PC-3 (cell line): ENCODE measurements at places on chromosomes 2 and 18.

DNA sequence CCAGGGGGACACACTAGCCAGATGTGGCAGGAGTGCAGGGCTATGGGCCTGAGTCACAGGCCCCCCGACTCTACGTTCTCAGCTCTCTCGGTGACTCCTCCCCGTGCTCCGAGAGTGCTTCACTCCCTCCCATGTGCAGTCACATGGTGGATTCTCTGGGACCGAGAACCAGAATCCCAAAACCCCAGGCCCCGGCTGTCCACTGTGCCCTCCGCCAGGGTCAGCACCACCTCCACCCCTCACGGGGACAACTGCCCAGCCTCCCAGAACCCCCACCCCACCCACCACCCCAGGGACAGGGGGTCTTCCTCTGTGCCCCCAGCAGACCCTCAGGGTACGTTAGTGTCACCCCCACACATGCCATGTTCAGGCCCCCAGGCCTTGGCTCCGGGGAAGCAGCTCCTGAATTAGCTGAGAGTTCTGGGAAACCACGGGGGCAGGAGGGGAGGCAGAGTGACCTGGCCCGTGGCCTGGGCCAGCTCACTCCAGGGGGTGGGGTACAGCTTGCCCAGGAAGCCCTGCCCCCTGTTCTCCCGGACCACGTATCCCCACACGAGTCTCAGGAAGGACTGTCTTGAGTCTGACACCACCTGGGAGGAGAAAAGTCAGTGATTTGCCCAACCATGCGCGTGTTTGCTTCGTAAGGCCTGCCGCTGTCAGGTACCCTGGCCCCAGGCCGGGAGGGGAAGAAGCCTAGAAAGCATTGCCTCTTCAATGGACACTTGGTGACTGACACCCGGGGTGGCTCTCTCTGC, 4.4 kb downstream of the RAMP1 start:
- DNase-seq, result no peak

- peak; percentile 66 for DNase-seq
Observed at GRCh38 chr2:160472839-160473251, 20.8 kb downstream of the RBMS1 start.

DNA sequence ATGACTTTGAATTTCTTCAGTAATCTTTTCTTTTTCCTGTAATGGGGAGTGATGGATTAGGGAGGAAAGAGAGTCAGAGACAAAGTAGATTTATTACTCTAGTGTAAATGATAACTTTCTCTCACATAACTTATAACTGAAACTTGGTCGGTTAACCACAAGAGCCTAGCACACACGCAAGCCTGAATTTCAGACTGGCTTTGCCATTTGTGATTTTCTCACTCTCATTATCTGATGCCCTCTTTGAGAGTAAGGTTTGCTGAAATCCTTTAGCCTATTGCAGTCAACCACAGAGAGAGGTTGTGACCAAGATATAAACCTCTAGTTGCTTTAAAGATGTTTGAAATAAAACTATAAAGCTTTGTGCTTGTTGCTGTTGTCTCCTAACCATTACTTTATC, 117.9 kb upstream of the NETO1 start:
- peak; percentile 44 for DNase-seq

GRCh38 chr2:38549851-38550250, 52.9 kb downstream of the HNRNPLL start:
- no peak for DNase-seq

DNA sequence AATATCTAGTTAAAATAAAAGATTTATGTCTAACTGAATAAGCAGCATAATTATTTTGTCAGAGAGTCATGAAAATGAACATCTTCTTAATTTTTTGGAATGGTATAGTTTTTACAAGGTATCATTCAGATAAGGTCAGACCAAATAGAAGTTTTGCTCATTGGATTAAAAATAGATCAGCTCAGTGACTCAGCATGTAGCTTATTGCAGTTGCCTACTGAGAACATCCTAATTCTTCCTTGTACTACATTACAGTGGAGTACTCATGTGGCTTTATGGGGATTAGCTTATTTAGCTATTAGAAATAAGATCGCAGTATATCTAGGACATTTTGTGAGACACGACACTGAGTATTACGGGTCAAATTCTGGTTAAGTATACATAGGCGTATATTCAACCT, 38.2 kb upstream of the PPM1B start:
- no peak for DNase-seq

DNA sequence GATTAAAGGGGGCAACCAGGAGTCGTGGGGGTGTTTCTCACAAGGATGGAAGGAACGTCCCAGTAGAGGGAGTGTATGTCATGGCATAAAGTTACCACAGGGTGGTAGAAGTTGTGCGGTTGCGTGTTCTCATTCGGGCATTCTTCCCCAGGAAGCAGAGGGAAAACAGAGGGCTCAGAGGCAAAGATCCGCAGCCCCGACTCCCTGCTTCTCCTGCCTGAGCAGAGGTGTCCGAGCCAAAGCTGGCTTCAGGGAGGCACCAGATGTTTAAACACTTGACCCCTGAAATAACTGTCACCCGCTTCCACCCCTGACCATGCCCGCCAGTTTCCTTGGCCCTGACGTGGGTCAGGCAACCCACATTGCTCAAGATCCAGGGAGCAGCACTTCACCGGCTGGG, 83.7 kb downstream of the EN1 start:
- DNase-seq, result peak; percentile 20

- DNase-seq, result no peak
Observed at GRCh38 chr2:134420259-134420658, 166.4 kb downstream of the MGAT5 start.

DNA sequence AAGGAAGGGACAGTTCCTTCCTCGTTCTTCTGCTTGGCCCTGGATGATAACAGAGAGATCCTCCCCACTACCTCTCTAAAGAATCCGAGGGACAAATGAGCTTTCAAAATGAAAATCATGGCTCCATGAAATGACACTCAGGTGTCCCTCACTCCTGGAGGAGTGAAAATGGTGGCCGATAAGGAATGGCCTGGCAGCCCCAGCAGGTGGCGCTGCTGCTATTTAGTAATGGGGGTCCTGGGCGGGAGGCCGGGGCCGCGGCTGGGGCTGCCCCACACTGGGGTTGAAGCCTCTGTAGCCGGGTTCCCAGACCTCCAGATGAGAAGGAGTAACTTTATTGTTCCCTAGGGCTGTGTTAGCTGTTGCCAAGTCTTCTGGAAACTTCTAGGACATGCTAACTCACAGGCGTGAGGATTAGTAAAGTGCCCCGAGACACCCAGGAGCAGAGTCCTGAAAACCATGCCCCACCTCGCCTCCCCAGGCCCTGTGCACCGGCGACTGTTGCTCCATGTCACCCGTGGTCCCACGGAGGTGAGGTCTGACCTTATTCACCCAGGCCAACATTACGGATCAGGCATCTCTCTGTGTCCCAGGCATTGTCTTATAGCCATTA, 138.0 kb downstream of the CTIF start:
- peak; percentile 50 for DNase-seq

DNA sequence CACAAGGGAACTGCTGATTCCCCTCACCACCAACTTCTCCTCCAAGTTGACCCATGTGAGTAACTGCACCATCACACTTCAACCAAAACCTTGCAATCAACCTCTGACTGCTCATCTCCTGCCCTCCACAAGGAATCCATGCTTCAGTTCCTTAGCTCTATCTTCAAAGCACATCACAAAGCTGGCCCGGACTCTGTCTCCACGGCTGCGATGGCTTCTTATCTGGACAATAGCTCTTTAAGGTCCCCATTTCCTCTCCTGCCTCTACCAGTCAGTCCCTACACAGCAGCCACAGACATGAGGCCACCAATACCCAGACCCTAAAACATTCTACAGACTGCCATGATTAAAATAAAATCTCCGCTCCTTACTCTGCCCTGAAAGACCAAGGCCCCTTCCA, 25.7 kb downstream of the MBOAT2 start:
- DNase-seq, result no peak

GRCh38 chr2:5076599-5076998, 615.6 kb upstream of the SOX11 start:
- DNase-seq, result peak; percentile 14

GRCh38 chr18:8994603-8995002, 107.9 kb upstream of the NDUFV2 start:
- peak; percentile 71 for DNase-seq

GRCh38 chr18:23330423-23330822, 122.7 kb upstream of the RIOK3 start:
- DNase-seq, result no peak

GRCh38 chr2:217959723-217960122, 43.1 kb downstream of the TNS1 start:
- no peak for DNase-seq

DNA sequence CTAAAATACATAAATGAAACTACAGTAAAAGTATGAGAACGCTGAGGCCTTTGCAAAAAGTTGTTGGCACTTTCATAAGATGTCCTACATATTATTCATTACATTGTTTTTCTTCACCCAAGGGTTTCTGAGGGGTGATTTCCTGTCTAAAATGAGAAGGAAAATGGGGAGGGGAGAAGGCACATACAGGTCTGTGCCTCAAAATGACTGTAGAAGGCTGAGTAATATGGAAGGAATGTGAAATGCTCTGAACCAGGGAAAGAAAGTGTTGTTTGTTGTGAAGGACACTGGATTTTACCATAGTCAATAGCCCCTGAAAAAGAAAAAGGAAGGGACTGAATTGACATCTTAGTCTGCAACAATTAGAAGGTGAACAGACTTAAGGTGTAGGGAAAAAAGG, 99.5 kb upstream of the RNF152 start:
- DNase-seq, result peak; percentile 86

GRCh38 chr2:162011706-162012564, 62.1 kb downstream of the DPP4 start:
- no peak for DNase-seq

DNA sequence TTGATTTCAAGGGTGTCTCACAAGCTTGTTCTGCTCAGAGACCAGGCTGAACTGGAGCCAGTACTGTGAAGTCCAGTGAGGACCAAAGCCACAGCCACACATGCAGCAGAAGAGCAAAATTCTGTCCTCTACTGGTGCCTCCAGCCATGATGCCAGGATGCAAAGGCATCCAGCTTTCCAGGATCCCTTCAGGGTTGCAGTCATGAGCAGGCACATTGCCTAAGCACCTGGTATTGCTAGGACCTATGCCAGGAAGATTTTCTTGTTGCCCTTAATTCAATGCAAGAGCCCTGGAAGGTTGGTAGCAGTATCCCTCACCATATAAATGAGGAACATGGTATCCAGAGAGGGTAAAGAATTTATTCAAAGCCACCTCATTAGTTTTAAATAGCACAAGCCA, 78.9 kb upstream of the CYRIA start:
- no peak for DNase-seq

- no peak for DNase-seq
Observed at GRCh38 chr2:206031950-206032567, 53.9 kb downstream of the INO80D start.

GRCh38 chr2:217517402-217517801, 485.4 kb downstream of the TNS1 start:
- no peak for DNase-seq

- DNase-seq, result peak; percentile 56
Observed at GRCh38 chr18:32735781-32736180, 37.0 kb downstream of the KLHL14 start.

- DNase-seq, result no peak
Observed at GRCh38 chr2:222470802-222471468, 46.6 kb downstream of the SGPP2 start.
